ENCODE measurements at places on chromosomes 4 and X.

DNA sequence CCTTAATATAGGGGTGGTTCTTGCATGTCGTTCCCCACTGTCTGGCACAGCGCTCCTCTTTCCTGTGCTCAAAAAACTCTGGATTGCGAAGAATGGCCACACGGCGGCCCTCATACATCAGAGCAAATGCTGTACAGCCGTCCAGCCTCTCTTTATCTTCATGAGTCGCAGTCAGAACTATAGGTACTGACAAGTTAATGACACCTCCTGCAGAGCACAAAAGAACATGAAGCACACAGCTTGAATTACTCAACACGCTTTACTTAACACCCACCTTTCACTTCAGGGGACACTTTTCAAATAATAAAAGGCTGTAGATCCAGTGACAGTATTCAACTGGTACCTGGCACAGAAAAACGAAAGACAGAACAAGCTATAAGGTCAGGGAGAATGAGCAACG, 65.3 kb downstream of the PAPSS1 start:
- DNase-seq = no peak

DNA sequence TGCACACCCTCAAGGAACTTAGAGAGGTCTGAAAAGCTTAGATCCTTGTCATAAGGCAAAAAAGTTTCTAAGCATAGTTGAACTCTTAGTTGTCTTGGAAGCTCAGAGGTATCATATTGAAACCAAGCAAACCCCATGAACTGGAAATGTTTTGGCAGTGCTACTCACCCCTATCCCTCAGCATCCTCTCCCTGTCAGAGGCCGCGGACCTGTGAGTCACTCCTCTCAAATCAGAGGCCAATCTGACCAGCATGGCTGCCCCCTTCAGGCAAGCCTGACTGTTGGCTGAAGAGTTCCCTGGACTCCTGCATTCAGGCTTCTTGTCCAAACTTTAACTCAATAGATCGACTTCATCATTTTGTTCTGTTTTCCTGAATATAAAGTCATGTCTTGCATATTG, 69.4 kb downstream of the KCNIP4 start:
- no peak for DNase-seq

DNA sequence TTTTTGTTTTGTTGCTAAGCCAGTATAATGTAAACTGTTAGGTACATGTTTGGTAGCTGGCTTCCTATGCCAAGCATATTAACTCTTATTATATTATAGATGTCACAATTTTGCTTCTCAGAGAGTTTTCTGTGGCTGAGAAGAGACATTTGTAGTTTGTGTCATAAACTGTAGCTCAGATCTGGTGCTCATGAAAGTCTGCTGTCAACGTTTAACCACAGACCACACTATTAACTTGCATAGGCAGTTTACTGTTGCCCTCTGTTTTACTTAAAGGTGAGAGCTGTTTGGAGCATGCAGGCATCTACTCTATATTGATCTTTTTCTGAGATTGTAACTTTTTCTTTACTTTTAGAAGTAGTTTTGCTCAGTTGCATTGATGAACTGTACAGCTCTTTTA, 166.8 kb downstream of the TLL1 start:
- no peak for DNase-seq

DNA sequence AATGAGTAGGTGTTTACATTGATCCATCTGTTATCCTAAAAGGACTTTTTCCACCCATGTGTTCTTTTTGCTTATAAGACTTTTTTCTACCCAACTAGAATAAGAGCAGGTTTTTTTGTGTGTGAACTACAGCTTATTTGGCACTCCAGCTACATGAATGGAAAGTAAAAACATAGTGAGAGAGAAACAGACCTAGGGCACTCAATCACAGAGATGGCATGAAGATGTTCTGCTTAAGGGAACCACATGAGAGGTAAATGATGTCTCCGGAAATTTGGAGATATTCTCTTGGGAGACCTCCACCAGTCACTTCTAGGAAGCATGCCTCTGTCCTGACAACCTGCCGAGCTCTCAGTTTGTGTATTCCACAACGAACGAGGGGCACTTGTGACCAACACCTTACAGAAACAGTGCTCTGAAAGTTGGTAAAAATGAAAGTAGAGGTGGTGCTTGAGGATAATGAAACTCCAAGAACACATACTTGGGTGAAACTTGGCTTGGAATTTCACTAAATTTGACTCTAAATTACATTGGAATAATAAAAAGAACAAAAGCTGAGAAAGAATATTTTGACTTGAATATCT, 788.4 kb upstream of the GALNTL6 start:
- DNase-seq = no peak

DNA sequence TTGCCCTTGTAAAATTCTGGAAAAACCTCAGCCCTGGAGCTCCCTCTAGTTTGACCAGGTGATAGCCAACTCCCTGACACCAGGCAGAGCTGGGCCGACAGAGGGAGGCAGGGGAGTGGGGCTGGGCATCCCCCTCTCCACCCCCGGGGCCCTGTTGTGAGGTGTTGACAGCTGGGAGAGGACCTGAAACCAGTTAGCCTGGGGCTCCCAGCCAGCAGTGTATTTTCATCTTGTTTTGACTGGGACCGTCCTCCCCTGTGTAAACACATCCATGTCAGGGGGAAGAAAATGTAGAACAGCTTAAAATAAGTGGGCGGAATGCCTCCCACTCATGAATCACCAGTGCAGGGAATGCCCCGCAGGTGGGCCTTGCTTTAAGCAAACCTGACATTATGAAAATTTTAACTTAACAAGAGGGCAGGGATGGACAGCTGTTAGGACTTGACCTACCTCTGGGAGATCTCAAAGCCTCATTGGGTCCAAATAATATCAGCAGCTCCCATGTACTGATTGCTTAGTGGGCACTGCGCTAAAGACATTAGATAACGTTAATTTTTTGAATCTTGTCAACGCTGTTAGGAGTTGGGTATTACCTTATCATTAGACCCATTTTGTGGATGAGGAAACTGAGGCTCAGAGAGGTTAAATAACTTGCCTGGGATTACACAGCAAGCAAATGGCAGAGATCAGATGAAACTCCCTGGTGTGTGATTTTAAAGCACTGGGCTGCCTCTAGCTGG, 45.9 kb downstream of the TSC22D3 start:
- DNase-seq = no peak

DNA sequence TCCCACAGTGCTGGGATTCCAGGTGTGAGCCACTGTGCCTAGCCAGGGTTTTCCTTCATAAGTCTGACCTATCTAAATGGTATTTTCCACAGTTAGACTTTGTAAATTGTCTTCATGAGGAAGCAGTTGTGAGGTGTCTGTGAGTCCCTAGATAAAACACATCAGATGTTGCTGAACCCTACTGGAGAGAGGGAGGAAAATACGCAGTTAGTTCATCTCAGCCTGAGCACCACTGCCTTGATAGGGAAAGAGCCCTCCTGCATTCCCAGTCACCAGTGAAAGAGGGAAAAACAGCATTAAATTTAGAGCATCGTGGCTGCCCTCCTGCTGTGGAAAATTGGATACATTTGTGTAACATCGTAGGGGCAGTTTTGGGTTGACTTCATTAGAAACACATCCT, 31.7 kb upstream of the CLDN34 start:
- no peak for DNase-seq

DNA sequence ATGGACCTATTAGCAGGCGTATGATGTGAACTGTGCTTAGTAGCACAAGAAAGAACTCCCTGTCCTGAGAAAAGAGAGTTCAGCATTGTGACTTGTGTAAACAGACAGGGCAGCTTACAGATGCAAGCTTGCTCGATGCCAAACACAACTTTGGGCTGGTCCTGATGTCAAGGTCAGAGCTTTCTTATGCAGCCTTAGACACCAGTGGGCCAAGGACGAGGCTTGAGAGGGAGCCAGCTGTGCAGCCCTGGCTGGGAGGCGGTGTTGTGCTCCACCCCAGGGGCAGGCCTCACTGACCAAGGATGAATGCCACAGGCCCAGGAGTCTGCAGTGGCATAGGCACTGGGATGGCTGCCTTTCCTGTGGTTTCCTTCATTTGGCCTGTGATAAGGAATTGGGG, 35.4 kb downstream of the JADE1 start:
- DNase-seq = no peak

DNA sequence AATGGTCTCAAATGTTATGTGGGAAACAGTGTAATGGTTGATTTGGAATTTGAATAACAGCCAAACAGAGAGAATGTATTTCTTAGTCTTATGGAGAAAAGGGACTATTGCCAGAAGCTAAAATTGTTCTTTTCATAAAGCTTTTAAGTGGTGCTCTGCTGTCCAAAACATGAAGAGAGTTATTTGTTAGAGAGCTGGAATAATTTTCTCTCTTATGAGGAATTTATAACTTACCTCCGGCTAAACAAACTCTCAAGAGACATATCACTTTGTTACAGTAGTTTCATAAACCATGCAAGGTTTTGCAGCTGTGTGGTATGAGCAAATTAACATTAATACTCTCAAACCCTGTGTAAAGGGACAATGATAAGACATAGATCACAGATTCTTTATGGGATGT, 28.6 kb downstream of the SULT1B1 start:
- DNase-seq = no peak

- DNase-seq = peak; percentile 67
These were observed 62.4 kb downstream of the TRAPPC11 start for GRCh38 chr4:183721207-183722081.
